ENCODE measurements at places on chromosomes 16 and 17.

- no peaks in the 10 kb centered on the region for H3K36me3 ChIP-seq
- no peaks in the 10 kb centered on the region for H3K27me3 ChIP-seq
- H3K27ac ChIP-seq: no peak overlapping the region
- no peaks in the 10 kb centered on the region for H3K4me1 ChIP-seq
Measured at GRCh38 chr16:13839577-13839976, 80.4 kb upstream of the ERCC4 start.

GRCh38 chr16:89219365-89219764 lies 1.9 kb downstream of the ZNF778 start:
- H3K4me3 ChIP-seq: no peak overlapping the region
- no peak for DNase-seq
- H3K27me3 ChIP-seq: no peaks in the 10 kb centered on the region
- peaks cover 3% of the 10 kb centered on the region for H3K36me3 ChIP-seq
- no peaks in the 10 kb centered on the region for H3K4me1 ChIP-seq

- H3K36me3 ChIP-seq: no peaks in the 10 kb centered on the region
- no peak overlapping the region for H3K4me3 ChIP-seq
- no peak overlapping the region for H3K27ac ChIP-seq
- H3K4me1 ChIP-seq: no peaks in the 10 kb centered on the region
- DNase-seq: no peak
Measured at GRCh38 chr17:55690105-55690508, 32.6 kb downstream of the TMEM100 start.

GRCh38 chr17:58265902-58266875 lies 14.5 kb downstream of the MPO start:
- no peak overlapping the region for H3K4me3 ChIP-seq
- H3K27ac ChIP-seq: no peak overlapping the region
- no peak for DNase-seq
- H3K4me1 ChIP-seq: no peaks in the 10 kb centered on the region
- no peaks in the 10 kb centered on the region for H3K36me3 ChIP-seq

GRCh38 chr16:17836868-17837602 lies 366.3 kb upstream of the XYLT1 start:
- no peaks in the 10 kb centered on the region for H3K27me3 ChIP-seq
- peaks cover 3% of the 10 kb centered on the region for H3K4me1 ChIP-seq
- DNase-seq: peak; percentile 98
- no peak overlapping the region for H3K27ac ChIP-seq
- H3K4me3 ChIP-seq: no peak overlapping the region

- no peaks in the 10 kb centered on the region for H3K36me3 ChIP-seq
- peaks cover 2% of the 10 kb centered on the region for H3K4me1 ChIP-seq
- H3K27me3 ChIP-seq: no peaks in the 10 kb centered on the region
- DNase-seq: no peak
- no peak overlapping the region for H3K4me3 ChIP-seq
Measured at GRCh38 chr16:66878067-66878466, 2.2 kb upstream of the PDP2 start.

DNA sequence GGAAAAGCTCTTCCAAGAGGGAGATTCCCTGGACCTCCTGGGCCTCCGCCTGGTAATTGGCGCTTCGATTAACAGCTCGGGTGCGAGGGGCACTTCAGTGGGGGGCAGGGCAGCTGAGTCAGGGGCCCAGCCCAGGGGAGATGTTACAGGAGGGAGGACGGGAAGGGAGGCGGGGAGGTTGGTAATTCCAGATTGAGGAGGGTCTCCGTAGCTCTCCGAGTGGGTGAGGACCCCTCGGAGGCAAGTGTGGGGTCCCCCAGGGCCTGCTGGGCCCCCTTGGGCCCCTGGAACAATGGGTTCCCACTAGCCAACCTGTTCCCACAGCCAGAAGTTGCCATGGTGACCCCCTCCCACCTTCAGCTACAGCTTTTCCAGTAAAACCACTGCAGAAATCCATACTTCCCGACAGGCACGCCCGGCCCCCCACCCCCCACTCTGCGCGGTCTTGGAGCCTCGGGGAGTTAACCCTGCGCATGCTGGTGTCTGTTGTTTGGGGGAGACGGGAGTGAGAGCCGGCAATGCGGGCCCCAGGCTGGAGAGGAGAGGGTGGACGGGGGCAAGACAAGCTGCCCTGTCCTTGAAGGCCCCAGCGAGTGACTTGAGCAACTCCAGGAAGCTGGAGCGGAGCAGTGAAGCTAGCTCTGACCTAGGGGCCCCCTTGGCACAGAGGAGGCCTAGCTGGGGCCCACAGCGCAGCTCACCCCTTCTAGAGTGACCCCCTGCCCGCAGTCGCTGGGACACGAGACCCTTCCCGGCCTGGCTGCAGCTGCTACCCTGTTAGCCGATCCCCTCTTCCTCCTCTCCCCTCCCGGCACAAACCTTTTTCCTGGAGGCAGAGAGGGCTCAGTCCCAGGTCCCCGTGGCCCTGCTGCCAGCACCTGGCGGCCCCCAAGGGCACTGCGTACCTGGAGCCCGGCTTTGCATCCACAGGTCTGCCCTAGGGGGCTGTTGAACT lies 37.8 kb downstream of the TMEM235 start:
- H3K4me3 ChIP-seq: peak overlapping the region; percentile 11
- H3K36me3 ChIP-seq: no peaks in the 10 kb centered on the region
- H3K27ac ChIP-seq: peak overlapping the region; percentile 91
- DNase-seq: peak; percentile 69

GRCh38 chr16:69328854-69329316 lies 1.5 kb downstream of the PDF start:
- no peak for DNase-seq
- H3K36me3 ChIP-seq: peaks cover 5% of the 10 kb centered on the region
- no peak overlapping the region for H3K27ac ChIP-seq
- H3K27me3 ChIP-seq: no peaks in the 10 kb centered on the region
- H3K4me1 ChIP-seq: peaks cover 7% of the 10 kb centered on the region
- H3K4me3 ChIP-seq: no peak overlapping the region

DNA sequence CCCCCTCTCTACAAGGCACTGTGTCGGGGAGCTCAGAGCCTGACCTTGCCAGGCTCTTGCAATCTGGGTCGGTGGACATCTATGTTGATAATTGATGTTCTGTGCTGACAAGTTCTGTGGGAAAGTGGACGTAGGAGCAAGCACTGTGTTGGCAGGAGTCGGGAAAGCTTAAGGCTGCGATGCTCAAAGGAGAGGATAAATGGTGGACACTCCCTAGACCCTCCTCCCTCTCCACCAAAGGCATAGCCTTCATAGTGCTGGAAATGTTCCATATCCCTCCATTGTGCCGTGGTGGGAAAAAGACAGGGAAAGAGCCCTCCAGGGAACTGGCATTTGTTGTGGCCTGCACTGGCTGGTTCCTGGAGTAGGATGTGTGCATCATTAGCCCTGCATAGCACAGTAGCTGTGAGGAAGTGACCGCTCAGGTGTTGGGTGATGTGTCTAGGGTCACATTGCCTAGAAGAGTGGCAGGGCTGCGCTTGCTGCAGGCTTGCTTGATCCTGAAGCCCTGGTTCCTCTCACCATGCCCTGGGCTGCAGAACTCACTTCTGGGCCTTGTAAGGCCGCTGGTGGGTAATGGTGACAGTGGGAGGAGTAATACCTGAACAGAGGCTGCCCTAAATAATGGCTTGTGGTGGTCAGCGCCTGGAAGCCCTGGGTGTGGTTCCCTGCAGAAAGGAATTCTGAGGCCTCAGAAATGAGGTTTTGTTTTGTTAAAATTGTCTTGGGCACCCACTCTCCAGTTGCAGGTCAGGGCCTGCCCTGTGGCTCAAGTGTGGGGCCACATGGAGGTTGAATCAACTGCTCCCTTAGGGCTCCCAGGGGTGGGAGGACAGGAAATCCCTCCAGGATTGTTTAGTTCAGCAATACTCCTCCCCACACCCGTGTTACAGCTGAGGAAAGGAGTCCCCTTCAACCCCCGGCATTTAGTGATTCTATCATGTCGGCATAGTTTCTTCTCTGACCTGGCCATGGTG lies 62.6 kb downstream of the KSR1 start:
- no peak for DNase-seq
- no peak overlapping the region for H3K27ac ChIP-seq
- H3K4me3 ChIP-seq: no peak overlapping the region
- H3K36me3 ChIP-seq: no peaks in the 10 kb centered on the region

- no peak for DNase-seq
- no peak overlapping the region for H3K27ac ChIP-seq
- no peaks in the 10 kb centered on the region for H3K27me3 ChIP-seq
- H3K4me3 ChIP-seq: no peak overlapping the region
- H3K36me3 ChIP-seq: no peaks in the 10 kb centered on the region
Measured at GRCh38 chr17:77800816-77801215, 157.7 kb upstream of the TNRC6C start.

DNA sequence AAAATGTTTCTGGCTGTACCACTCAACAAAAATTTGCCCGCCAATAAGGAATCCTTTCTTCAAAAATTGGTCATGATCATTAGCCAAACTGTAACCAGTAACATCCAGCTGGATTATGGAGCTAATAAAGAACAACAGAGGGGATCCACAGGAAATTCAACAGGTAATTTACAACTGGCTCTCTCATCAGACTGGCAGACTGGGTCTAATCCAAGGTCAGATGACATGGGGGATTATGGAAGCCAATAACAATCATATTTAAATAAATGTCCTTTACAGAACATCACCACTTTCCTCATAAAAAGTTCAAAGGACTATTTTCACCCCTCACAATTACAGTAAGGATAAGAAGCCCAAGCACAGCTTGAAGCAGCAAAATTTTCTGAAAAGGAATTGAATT lies 66.4 kb downstream of the KANSL1 start:
- H3K27me3 ChIP-seq: no peaks in the 10 kb centered on the region
- no peak for DNase-seq
- H3K4me3 ChIP-seq: no peak overlapping the region
- H3K36me3 ChIP-seq: no peaks in the 10 kb centered on the region

GRCh38 chr17:77424585-77425344 lies 284.0 kb downstream of the SEC14L1 start:
- peak overlapping the region; percentile 14 for H3K27ac ChIP-seq
- H3K36me3 ChIP-seq: no peaks in the 10 kb centered on the region
- H3K27me3 ChIP-seq: no peaks in the 10 kb centered on the region
- peaks cover 20% of the 10 kb centered on the region for H3K4me1 ChIP-seq

DNA sequence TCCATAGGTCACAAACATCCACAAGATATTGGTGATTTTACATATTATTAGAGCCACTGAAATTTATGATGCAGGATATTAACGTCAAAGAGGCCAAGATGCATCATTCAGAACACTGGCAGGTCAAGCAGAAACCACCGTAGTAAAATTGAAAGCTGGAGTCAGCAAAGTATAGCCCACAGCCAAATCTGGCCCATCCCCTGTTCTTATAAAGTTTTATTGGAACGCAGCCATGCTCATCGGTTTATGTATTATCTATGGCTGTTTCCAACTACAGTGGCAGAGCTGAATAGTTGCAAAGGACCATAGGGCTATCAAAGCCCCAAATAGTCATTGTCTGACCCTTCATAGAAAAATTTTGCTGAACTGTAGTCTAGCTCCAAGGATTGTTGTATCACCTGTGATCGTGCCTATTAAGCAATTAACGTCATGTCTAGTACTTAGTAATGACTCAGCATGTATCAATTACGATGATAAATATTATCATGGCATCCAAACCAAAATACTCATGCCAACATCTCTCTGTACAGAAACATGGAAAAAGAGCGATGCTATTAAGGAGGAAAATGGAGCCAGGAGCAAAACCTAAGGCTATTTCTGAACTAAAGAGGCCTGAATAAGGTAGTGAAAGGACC lies 165.6 kb downstream of the IRX3 start:
- no peak overlapping the region for H3K4me3 ChIP-seq
- DNase-seq: no peak
- no peaks in the 10 kb centered on the region for H3K36me3 ChIP-seq
- H3K27me3 ChIP-seq: no peaks in the 10 kb centered on the region

- DNase-seq: no peak
- H3K27ac ChIP-seq: no peak overlapping the region
- H3K4me3 ChIP-seq: no peak overlapping the region
Measured at GRCh38 chr17:37065486-37066321, 117.0 kb downstream of the AATF start.

GRCh38 chr16:4663777-4664465 lies 29.4 kb upstream of the NUDT16L1 start:
- H3K4me3 ChIP-seq: no peak overlapping the region
- DNase-seq: no peak
- no peaks in the 10 kb centered on the region for H3K4me1 ChIP-seq
- no peak overlapping the region for H3K27ac ChIP-seq

DNA sequence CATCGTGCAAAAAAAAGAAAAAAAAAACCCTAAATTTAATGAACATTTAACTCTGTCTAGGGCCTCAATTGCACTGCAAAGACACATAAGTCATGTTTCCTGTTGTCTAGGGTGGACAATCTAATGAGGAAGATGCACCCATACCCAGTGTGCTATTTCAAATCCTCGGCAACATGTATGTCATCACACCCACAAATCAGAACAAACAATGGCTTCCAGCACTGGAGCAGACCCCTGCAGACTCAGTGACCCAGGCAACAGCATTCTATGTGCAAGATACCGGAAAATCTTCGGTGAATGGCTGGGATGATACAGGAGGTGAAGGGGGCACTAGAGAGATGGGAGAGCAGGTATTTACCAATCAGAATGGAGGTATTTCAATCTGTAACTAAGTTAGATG lies 221.7 kb upstream of the XYLT1 start:
- DNase-seq: no peak
- no peaks in the 10 kb centered on the region for H3K4me1 ChIP-seq
- H3K36me3 ChIP-seq: no peaks in the 10 kb centered on the region
- H3K27ac ChIP-seq: no peak overlapping the region
- no peak overlapping the region for H3K4me3 ChIP-seq
- H3K27me3 ChIP-seq: no peaks in the 10 kb centered on the region

- H3K4me3 ChIP-seq: no peak overlapping the region
- DNase-seq: no peak
- H3K36me3 ChIP-seq: no peaks in the 10 kb centered on the region
- H3K27me3 ChIP-seq: no peaks in the 10 kb centered on the region
- no peak overlapping the region for H3K27ac ChIP-seq
Measured at GRCh38 chr16:80883159-80883642, 78.8 kb upstream of the CDYL2 start.

GRCh38 chr17:69928611-69929010 lies 146.4 kb upstream of the KCNJ16 start:
- no peak overlapping the region for H3K4me3 ChIP-seq
- H3K27ac ChIP-seq: no peak overlapping the region
- no peaks in the 10 kb centered on the region for H3K36me3 ChIP-seq
- H3K4me1 ChIP-seq: no peaks in the 10 kb centered on the region

DNA sequence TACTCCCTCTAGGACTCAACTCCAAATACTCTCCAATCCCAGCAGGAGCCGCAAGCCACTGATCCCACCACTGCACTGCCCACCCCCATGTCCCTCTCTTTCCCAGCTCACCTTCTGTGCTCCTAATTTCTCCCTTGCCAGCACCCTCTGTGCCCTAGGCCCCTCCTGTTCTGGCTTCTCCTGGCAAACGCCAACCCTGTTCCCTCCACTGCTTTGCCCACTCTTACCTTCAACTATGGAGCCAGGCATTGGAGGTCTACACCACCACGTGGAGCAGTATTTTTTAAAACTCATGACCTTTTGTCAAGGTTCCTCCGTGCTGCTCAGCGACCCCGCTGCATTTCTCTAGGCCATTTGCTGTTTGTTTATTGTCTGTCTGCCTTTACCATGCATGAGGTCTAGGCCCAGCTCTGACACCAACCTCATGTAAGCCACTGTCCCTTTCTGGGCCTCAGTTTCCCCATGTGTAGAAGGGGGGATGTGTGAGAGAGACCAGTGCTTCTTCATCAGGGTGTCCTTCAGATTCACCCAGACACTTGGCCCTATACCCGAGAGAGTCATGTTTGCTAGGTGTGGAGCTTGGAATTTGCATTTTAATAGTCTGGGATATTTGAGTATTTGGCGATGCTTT lies 4.6 kb downstream of the CCDC102A start:
- no peak overlapping the region for H3K27ac ChIP-seq
- no peaks in the 10 kb centered on the region for H3K27me3 ChIP-seq
- H3K4me3 ChIP-seq: no peak overlapping the region
- H3K4me1 ChIP-seq: peaks cover 6% of the 10 kb centered on the region
- H3K36me3 ChIP-seq: no peaks in the 10 kb centered on the region

Data from mesendoderm (in vitro differentiated cells).